ENCODE measurements at places on chromosomes 2 and 18.

GRCh38 chr2:223642506-223642905, 40.3 kb upstream of the SCG2 start:
- DNase-seq: no peak

GRCh38 chr2:184322615-184323014, 275.7 kb upstream of the ZNF804A start:
- no peak for DNase-seq

GRCh38 chr2:115739574-115739973, 1297.1 kb downstream of the DPP10 start:
- DNase-seq: no peak

GRCh38 chr2:24515831-24516230, 24.8 kb downstream of the NCOA1 start:
- DNase-seq: no peak

DNA sequence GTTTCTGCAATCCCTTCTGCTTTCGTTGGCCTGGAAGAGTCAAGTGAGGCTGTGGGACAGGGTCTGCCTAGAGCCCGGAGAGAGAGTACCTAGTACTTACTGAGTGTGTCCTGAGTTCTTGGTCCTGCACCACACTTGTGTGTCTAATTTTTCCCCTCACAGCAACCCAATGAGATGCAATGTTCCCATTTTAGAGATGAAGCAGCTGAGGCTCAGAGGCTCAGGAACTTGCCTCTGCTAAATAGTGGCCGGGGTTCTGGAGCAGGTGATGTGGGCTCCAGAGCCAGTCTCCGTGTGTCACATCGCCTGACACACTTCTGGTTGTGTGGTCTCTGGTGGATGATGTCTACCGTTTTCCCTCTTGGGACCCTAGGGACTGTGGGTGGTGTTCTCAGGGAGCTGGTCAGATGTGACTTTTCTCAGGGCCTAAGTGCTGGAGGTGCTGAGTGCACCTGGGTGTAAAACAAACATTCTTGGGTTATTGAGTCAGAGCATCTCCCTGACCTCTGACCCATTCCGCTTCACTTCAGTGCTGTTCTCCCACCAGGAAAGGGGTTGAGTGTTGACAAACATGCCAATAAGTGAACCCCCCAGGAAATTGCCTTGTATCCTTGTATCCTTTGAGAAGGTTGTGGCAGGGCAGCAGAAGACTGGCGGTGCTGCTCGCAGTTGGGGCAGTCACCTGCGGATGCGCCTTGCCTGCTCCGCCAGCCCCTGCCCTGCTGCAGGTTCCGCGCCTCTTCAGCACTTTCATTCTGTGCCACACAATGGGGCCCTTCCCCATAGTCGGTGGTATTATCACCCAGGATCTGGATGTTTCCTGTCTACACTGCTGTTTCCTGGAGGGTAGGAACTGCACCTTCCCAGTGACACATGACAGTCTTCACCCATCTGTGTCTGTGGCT, 32.1 kb downstream of the HK2 start:
- DNase-seq: no peak

- peak; percentile 25 for DNase-seq
These were observed 1624.9 kb upstream of the CELF4 start for GRCh38 chr18:39190508-39190907.

DNA sequence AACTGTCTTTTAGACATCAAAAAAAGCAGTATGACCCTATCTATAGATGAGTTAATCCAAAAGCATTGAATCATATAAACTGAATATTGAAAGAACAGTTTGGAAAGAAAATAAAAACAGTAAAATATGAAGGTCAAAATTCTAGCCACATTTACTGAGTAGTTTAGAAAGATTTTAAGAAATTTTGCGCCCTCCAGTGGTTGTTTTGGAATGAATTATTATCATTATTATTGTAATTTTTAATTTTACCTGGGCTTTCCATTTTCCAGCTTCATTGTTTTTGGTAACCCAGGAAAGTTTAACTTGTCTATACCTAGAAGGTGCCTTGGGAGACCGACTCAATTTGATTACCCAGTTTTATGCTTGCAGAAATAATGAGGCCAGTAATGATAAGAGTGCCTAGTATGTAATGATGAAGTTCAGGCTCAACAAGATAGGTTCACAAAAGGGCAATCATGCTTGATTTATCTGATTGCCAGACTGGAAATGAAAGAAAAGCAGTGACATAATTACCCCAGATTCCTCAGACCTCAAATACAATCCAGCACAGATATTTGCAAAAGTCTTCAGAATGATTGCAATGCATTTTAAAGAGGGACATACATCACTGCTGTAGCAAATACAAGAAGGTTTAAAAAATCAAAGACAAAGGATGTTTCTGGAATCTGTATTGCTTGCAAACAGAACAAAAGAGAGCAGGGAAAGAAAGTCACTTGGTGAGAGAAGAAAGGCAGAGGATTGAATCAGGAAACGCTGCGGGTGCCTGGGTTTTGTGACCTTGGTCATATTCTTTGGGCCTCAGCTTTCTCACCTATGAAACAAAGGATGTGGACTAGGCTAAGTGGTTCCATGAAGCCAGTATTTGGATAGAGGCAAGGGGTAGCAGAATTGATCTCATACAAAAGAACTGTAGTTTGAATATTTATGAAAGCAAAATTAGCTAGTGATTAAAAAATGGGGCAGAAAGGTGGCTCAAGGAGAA, 153.8 kb downstream of the MAP2 start:
- DNase-seq: no peak

DNA sequence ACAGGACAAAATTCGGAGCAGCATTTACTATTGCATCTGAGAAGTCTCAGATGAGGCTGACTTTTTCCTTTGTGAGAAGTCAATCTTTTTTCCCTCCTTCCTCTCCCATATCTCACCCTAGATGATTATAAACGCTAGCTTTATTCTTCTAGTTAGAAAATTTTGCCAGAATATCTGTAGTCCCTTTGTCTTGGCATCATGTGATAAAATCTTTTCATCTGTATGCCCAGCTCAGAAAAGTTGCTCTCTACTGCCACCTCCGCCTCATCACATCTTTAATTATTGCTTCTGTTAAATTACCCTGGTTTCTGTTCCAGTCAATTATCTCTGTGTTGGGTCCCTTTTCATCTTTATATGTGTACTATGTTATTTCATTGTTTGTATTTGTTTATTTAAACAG, 210.8 kb upstream of the SLC35G4 start:
- DNase-seq: no peak

DNA sequence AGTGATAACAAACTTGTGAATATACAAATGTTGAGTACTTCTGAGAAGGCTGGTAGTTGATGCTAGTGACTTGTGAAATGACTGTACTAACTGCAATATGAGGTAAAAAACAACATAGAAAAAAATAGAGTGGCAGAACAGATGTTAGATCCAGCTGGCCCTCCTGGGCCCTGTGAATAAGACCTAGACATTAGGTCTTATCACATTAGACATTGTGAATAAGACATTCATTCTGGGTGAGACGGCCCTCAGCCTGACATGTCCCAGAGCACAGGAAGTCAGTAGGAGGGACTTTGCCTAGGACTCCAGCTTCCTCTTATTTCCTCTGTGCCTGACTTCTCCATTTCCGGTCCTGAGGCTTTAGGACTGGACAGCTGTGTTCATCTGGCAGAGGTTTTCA, 22.9 kb downstream of the DOK1 start:
- DNase-seq: peak; percentile 85

- DNase-seq: no peak
These were observed 19.9 kb upstream of the CNOT11 start for GRCh38 chr2:101232770-101233169.

GRCh38 chr2:166519391-166519962, 25.4 kb upstream of the SCN7A start:
- DNase-seq: no peak

GRCh38 chr2:232700154-232700553, 3.0 kb downstream of the GIGYF2 start:
- no peak for DNase-seq

DNA sequence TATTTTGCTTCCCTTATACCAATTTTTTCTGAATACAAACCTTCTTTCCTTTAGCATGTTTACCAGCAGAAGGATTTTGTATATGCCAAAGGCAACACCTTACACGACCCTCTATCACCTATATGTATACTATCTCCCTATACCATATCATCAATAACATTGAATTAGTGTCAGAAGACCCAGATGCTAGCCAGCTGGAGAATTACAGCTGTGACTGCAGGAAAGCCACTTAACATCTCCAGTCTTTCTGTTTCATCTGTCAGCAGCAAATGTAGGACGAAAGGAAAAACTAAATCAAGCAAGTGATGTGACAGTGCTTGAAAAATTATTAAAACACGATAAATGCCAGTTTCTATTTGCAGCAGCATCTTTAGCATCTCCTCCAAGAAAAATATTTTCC, 193.7 kb downstream of the STK39 start:
- DNase-seq: no peak

DNA sequence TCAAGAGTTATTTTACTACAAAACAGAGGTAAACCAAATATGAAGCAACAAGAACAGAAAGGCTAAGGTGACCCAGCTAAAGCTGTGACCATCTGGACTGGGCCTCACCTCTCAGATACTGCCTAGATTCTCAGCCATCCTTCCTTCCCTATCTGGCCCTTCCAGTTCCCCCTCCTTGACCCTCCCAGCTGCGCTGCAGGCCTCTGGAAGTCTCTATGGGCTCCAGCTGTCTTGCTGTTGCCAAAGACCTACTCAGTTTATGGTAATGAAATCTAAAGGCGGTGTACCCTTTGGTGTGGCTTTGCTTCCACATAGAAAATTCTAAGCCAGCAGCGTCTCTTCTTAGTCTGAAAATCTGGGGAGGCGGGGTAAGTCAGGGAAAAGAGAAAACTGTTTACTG, 55.7 kb downstream of the ARHGEF33 start:
- DNase-seq: no peak

All from GF-D8 (cell line).